ENCODE measurements at places on chromosomes 4 and X. TPM values are rescaled to one million over a fixed set of nuclear protein-coding genes. Genes with fewer than 3 reads are reported as not detected.

The SOD3 gene
- total RNA-seq = 0.32 TPM

The CCDC120 gene
- total RNA-seq = 13.8 TPM

The RAB33A gene
- total RNA-seq = 18.5 TPM

DNA sequence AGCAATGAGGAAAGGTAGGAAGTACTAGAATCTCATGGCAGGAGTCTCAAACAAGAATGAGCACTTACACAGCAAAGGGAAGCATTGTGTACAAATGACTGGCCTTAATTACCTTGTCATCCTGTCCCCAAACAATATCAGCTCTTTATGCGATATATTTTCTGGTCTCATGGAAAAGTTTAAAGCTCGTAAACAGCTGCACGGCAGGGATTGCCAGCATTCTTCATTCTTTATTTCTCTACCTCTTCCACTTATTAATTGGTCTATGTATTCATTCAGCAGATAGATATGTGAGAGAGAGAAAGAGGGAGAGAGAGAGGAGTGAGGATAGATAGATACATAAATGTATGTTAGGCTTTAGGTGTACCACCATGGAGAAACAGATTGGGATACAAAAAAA lies 155.8 kb upstream of the FAT4 start:
- no peak for DNase-seq

GRCh38 chr4:154961263-154961662 lies 180.2 kb downstream of the RBM46 start:
- DNase-seq = no peak

- no peak for DNase-seq
Measured at GRCh38 chr4:10011885-10012284, 9.4 kb downstream of the SLC2A9 start.

The RADX gene
- 17.4 TPM for total RNA-seq

DNA sequence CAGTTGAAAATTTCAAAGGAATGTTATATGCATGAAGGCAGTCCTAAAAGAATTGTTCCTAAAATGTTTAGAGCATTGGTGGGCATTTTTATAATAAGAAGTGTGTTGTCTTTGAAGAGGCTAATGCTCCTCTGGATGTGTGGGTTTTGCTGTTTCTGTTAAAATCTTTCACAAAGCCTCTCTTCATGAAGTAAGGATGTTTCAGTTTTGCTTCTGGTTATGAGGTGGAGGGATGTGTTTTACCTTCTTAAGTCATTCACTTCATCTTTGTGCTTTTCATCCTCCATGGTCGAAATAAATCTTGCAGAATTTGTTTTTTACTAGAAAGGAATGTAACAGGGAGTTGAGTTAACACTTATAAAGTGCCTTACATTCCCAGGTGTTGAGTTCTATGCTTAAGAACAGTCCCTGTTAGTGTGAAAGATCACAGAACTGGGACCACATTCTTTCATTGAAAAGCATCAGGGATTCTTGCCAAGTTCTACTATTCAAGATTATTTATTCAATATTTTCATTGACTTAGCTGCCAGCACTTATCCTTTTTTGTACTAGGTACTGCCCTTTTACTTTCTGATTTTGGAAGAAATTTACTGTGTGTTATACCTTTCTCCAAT lies 21.1 kb downstream of the FHIP1A start:
- no peak for DNase-seq

DNA sequence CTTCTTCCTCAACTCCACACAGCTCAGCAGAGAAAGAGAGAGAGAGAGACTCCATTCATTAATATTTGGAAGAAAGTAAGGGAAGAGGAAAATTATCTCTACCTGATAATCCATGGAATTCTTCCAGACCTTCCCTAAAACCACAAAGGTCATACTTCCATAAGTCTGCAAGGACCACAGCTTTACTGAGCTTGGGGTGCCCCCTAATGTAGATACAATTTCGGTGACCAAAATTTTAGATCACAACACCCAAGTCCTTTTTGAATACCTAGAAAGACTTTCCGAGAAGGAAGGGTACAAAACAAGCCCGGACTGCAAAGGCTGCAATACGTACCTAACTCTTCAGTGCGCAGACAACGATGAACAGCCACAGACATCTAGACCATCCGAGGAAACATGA lies 523.9 kb downstream of the GLUD2 start:
- no peak for DNase-seq

The SHOX gene
- total RNA-seq = 0.16 TPM

The SFRP2 gene
- 203 TPM for total RNA-seq
